ENCODE measurements at places on chromosomes 4 and X. TPM values are rescaled to one million over a fixed set of nuclear protein-coding genes. Genes with fewer than 3 reads are reported as not detected.

The ZNF732 gene
- 0.06 TPM for polyA plus RNA-seq

The CFAP99 gene
- polyA plus RNA-seq = 0.09 TPM

The PKD2 gene
- 7.3 TPM for polyA plus RNA-seq

The CCDC120 gene
- polyA plus RNA-seq = 2.4 TPM

The MXRA5 gene
- 1.00 TPM for polyA plus RNA-seq

The RTL5 gene
- polyA plus RNA-seq = 3.7 TPM

The CXorf65 gene
- not detected for polyA plus RNA-seq

The NPNT gene
- polyA plus RNA-seq = 3.2 TPM

The PAGE1 gene
- polyA plus RNA-seq = not detected

The AGTR2 gene
- polyA plus RNA-seq = 0.03 TPM

The FGFBP1 gene
- 1.6 TPM for polyA plus RNA-seq

The AADAT gene
- 1.7 TPM for polyA plus RNA-seq

The CXCL5 gene
- 5.4 TPM for polyA plus RNA-seq

The ADH7 gene
- polyA plus RNA-seq = not detected

The KCTD8 gene
- polyA plus RNA-seq = 0.13 TPM

The EVC2 gene
- 1.6 TPM for polyA plus RNA-seq

The NRK gene
- 0.13 TPM for polyA plus RNA-seq

The SPINK2 gene
- polyA plus RNA-seq = 1.2 TPM

The MAGEA2B gene
- polyA plus RNA-seq = not detected

The KLHL4 gene
- 1.9 TPM for polyA plus RNA-seq

The DMD gene
- 8.0 TPM for polyA plus RNA-seq

The ESX1 gene
- polyA plus RNA-seq = not detected

The LDB2 gene
- polyA plus RNA-seq = 37.7 TPM

The CLIC2 gene
- polyA plus RNA-seq = 2.0 TPM

The NDUFC1 gene
- 45.3 TPM for polyA plus RNA-seq

The SLC9B1 gene
- 0.79 TPM for polyA plus RNA-seq

The CETN2 gene
- 48.5 TPM for polyA plus RNA-seq

The CLDN34 gene
- polyA plus RNA-seq = not detected

The NOCT gene
- 0.97 TPM for polyA plus RNA-seq

The RAB9B gene
- 0.40 TPM for polyA plus RNA-seq

The CHRDL1 gene
- polyA plus RNA-seq = 111 TPM

The ARHGAP36 gene
- polyA plus RNA-seq = not detected

The NXF2 gene
- not detected for polyA plus RNA-seq
